Activated CD4-positive, alpha-beta T cell treated with anti-CD3 and anti-CD28 coated beads, Interleukin-2, amount 50 U/mL, for 24 hours (primary cell): ENCODE measurements at places on chromosomes 7 and 10.

GRCh38 chr10:5828725-5829124 lies 15.5 kb upstream of the GDI2 start:
- no peak for DNase-seq

GRCh38 chr10:98016772-98017475 lies 13.5 kb downstream of the CRTAC1 start:
- DNase-seq = no peak

- no peak for DNase-seq
These were observed 68.9 kb downstream of the CD36 start for GRCh38 chr7:80707318-80707717.

- DNase-seq = no peak
These were observed 167.9 kb upstream of the PRSS1 start for GRCh38 chr7:142581341-142581740.

- no peak for DNase-seq
These were observed 92.4 kb downstream of the TMEM106B start for GRCh38 chr7:12303495-12303894.

GRCh38 chr10:131653554-131654470 lies 247.0 kb upstream of the PPP2R2D start:
- no peak for DNase-seq
